ENCODE measurements at places on chromosomes 2 and 18. TPM values are rescaled to one million over a fixed set of nuclear protein-coding genes. Genes with fewer than 3 reads are reported as not detected.

DNA sequence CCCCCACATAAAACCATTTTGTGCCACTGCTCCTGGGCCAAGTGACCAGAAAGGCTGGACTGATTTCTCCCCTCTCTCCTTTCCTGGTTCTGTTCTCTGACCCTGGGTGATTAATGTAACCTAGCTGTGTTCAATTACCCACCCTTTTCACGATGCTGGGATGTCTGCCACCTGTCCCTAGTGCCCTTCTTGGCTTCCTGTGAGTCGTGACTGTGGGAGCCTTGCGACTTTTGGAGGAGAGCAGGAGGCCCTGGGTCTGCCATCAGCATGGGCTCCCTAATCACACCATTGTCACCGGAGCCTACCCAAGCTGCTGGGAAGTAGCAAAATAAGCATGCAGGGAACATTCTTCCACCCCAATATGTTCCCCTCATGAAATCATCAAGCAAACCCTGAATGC, 38.3 kb downstream of the SRSF7 start:
- DNase-seq, result no peak

GRCh38 chr18:69557282-69557681, 156.6 kb downstream of the DOK6 start:
- DNase-seq, result peak; percentile 10

GRCh38 chr18:76054156-76054555, 440.9 kb downstream of the ZNF516 start:
- no peak for DNase-seq

Gene RNU2-63P
- total RNA-seq, result not detected

DNA sequence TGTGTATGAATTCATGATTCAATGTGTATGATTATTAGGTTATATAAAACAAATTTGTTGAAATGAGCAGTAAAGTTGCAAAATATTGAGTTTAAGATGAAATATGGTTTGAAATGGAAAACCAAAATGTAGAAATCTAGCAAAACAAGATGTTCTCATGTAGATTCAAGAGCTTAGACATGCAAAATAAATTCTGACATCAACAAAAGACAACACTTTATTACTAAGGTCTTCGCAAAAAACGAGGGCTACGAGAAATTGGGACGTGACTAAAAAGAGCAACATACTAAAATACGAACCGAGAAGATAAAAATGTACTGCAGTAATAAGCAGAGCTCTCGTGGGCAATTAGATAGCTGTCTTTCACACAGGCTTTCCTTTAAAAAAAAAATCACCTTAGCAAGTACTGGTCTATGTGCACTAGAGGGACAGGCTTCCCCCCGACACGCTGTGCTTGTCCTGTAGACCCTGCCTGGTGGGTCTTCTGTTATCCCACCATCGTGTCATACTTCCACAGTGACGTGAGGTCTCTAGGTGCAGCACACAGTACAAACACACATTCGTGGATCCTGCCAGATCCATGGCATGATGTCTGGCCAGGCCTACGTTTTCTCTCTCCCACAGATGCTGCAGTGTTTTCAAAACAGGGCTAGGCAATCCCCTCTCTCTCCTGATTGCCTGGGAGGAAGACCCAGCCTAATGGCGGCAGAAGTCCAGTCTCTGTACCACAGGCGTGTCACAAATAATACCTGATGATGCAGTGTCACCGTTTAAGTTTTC, 240.8 kb downstream of the TCF4 start:
- no peak for DNase-seq

DNA sequence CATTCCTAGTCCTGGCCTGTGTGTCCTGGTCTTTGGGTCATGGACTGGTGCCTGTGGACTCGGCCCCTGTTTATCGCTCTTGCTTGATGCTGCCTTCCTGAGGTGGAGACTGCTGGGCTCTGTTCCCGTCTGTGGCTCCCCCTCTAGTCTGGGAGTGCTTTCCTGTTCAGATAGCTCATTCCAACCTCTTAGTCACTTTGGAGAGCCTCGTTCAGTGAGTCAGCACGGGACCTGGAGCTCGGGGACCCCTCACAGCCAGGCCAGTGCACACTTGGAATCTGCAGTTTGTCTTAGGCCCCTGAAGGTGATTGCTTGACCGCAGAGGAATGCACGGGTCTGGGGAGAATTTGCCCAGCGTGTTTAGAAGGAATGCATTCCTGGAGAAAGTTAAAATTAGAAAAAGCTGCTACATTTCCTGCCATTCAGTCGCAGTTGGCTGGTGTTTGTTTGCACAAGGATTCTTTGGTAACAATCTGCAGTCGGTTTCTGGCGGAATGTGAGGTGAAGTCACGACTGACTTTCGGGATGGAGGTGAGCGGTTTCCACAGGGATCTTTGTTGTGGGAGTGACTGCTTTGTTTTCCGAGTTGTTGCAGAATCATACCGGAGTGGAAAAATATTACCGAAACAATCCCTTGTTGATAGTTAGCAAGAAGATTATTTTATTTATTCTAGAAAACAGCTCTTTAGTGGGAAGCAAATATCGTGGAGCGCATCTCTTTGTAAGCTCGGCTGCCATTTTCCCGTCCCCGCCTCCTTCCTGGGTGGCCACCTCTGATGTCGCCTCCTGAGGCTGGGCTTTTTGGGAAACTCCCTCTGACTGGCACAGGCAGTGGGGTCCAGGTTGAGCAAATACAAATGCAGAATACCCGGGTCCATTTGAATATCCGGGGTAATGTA, 29.6 kb downstream of the SH3BP4 start:
- DNase-seq, result peak; percentile 69

GRCh38 chr2:158570869-158571268, 114.1 kb downstream of the PKP4 start:
- DNase-seq, result no peak

GRCh38 chr2:88666576-88666975, 24.9 kb upstream of the RPIA start:
- no peak for DNase-seq

GRCh38 chr2:207499114-207499513, 30.6 kb upstream of the CREB1 start:
- DNase-seq, result no peak

Gene AFF3
- total RNA-seq, result 18.0 TPM

DNA sequence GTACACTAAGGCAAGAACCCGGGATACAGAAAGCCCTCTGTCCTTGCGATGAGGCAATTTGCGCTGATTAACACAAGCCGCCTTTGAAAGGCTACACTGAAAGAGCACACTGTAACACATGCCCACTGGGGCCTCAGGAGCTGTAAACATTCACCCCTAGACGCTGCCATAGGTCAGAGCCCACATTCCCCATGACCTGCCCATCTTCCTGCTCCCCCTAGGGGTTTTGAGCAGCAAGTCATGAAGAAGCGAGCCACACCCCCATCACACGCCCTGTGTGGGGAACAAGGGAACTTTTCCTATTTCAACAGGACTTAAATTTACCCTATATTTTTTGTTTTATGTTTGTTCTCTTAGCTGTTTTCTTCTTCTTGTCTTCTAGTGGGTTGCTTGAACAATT, 47.8 kb upstream of the SLC4A10 start:
- no peak for DNase-seq

DNA sequence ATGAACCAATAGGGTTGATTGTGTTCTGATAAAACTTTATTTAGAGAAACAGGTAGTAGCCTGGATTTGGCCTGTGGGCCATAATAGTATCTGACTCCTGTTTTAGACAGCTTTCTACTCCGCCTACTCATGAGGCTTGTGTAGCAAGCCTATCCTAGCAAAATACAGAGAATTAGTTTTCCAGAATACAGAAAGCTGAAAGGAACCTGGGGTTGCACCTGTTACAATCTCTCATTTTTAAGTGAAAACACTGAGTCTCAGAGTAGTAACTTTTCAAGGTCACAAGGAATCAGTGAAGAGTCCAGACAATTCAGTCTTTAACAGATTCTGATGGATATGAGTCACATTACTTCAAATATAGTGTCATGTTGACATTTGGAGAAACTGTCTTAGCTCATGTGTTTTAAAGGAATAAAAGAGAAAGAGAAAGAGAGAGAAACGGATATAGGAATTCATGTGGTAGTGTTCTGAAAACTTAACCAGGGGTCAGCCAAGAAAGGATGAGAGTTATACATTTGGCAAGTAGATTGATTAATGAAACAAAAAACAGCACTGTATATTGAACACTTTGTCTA, 17.0 kb downstream of the ARHGAP28 start:
- no peak for DNase-seq

DNA sequence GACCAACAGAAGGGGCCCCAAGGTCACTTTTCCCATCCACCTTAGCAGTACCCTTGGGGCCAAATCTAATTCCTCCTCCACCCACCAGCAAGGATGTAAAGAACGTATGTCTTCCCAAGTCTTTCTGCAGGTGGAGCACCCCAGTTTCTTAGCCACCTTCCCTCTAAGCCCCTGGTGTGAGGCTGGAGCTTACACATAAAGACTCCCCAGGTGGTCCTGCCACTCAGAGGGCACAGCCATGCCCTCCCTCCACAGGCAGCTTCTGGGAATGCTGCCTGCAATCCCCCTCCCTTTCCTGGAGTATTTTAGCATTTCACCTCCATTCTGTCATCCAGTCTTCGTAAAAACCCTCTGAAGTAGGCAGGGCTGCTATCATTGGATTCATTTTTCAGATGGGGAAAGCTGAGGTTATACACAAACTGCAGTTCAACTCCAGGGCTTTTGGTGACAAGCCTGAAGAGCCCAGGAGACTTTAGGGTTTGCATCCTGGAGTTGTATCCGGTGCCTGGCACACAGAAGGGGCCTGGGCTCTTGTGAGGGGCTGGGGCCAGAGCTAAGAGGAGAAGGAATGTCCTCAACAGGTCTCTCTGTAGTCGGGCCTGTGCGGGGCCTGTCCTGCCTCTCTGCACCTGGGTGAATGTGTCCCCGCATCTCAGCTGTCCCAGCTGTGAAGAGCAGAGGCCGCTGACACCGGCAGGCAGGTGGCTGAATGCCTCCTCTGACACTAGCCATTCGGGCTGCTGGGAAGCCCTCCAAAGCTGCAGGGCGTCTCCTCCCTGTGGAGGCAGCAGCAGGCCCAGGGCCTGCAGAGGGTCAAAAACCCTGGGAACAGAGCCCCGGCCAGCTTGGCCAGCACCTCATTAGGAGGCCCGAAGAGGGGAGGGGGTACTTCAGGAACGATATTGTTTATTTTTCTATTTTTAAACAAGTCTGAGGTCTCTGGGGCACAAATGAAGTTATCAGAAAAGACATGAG, 27.6 kb downstream of the CIB4 start:
- DNase-seq, result peak; percentile 54

Gene UGT1A4
- 1.6 TPM for total RNA-seq

- DNase-seq, result peak; percentile 93
These were observed at the start of gene ANTXR1 for GRCh38 chr2:69013142-69013839. Gene ANTXR1 (plus strand): TSS chr2:69013179. CDS start chr2:69013500, 321 bp downstream.

GRCh38 chr18:11733031-11733430, 44.0 kb downstream of the GNAL start:
- peak; percentile 74 for DNase-seq

DNA sequence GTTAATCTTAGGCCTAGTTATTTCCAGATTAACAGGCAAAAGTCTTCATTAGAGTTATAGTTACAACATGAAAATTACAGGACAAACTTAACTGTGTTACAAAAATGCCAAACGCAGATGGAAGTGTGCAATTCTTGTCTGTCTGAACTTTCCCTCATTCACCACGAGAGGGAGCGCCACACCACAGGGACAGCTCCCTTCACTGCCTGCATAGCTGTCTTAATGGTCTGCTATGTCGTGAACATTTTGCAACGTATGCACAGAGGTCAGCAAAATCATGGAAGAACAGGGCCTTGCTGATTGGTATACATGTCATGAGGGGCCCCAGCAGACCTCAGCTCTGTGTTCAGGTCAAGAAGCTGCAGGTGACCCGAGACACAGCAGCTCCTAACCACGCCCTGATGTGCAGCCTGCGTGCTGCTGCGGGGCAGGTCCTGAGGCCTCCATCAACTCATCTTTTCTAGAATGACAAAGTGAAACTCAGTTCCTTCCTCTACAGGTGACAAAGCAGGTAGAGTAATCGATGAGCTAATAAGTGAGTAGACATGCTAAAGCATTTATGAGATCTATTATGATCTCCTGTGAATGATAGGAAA, 78.8 kb upstream of the ATP8B1 start:
- DNase-seq, result peak; percentile 92

Gene ZCCHC2
- 15.4 TPM for total RNA-seq

DNA sequence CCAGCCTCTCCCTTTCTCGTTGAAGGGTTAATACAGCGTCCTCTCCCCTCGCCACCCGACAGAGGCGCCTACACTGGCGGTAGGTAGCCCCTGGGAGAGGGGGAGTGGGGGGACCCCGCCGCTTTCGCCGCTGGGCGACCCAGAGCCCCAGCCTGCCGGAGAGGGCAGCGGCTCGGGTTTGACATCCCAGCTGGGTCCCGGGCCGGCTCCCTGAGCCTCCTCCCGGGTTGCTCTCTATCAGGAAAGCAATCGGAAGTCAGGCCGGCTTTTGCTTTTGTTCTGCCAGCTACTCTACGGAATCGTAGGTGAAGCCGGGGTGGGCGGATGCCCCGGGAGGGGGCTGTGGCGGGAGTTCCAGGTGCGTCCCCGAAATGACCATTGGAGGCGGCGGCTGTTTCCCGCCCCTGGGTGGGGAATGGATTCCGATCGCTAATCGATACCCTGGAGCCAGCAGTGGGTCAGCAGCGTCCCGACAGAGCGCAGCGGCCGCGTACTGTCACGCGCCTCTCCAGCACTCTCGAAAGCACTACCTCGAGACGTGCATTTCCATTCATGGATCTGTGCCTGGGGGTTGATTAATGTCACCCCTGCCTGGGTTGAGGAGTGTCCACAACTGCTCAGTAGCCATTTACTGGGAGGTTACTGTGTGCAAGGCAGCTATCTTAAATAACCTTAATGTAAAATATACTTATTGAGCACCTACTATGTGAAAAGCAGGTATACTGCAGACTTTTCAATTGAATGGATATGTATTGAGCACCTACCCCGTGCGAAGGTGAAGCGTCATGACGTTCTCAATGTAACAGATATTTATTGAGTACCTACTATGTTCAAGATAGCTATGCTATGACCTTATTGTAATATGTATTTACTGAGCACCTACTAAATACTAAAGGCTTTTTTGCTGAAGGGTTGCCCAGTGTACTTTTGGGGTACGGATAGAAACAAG, 1.1 kb downstream of the MAPK4 start:
- DNase-seq, result peak; percentile 8

- DNase-seq, result no peak
These were observed 1621.3 kb downstream of the SUCLG1 start for GRCh38 chr2:82837588-82838304.

GRCh38 chr2:41924024-41924423, 123.8 kb upstream of the PKDCC start:
- DNase-seq, result no peak

Gene ASAP2
- total RNA-seq, result 29.5 TPM

DNA sequence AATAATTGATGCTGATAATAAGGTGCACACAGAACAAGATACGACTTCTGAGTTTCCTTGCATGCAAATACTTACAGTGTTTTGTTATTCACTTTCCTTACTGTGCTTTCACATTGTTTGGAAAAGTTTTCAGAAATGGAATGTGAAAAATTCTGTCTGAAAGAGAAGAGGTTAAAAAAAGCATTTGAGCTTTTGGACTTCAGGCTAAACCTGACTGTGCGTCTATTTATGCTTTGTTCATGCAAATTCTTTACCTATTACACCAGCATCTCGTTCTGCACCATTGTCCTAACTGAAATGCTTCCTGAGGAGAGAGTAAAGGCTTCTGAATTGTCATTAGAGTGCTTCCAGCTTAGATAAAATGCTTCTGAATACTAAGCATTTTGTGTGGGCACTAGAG, 61.4 kb downstream of the LHCGR start:
- no peak for DNase-seq
